ENCODE measurements at places on chromosomes 5 and 9. TPM values are rescaled to one million over a fixed set of nuclear protein-coding genes. Genes with fewer than 3 reads are reported as not detected.
A peak's percentile ranks its signal among the peaks of the same experiment; 100 is the strongest.

GRCh38 chr5:139684881-139685749 is 37.0 kb downstream of the CXXC5 start:
- peaks cover 12% of the 10 kb centered on the region for H3K27me3 ChIP-seq
- DNase-seq = no peak
- no peak overlapping the region for H3K27ac ChIP-seq
- peaks cover 17% of the 10 kb centered on the region for H3K4me1 ChIP-seq
- H3K4me3 ChIP-seq = no peak overlapping the region

- H3K36me3 ChIP-seq = peaks cover 6% of the 10 kb centered on the region
- DNase-seq = no peak
- H3K27me3 ChIP-seq = peaks cover 27% of the 10 kb centered on the region
- no peaks in the 10 kb centered on the region for H3K4me1 ChIP-seq
- H3K4me3 ChIP-seq = no peak overlapping the region
- no peak overlapping the region for H3K27ac ChIP-seq
Observed at GRCh38 chr9:69317894-69318293, 7.1 kb upstream of the ENTREP1 start.

DNA sequence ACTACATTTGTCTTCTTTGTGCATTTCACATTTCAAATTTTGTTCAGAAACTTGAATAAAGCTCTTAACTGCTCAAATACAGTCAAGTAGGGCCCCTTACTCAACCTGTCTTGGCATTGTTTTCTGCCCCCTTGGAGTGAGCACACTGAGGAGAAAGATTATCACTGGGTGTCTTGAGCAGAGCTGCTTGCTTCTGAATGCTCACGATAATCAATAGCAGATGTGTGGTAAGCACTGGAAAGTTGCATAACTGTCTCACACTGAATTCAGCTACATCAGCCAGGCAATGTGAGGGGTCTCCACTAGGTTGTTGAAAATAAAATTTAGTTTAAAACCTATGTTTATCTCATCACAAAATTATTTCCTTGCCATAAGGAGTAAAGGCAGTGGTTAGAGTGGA is 7.8 kb upstream of the TNFAIP8 start:
- peak; percentile 37 for DNase-seq
- H3K27ac ChIP-seq = no peak overlapping the region
- H3K36me3 ChIP-seq = no peaks in the 10 kb centered on the region
- H3K4me3 ChIP-seq = no peak overlapping the region
- peaks cover 10% of the 10 kb centered on the region for H3K4me1 ChIP-seq
- H3K27me3 ChIP-seq = peaks cover 2% of the 10 kb centered on the region

The SPIN1 gene
- 116 TPM for total RNA-seq

- no peak for DNase-seq
- H3K4me1 ChIP-seq = no peaks in the 10 kb centered on the region
- H3K27ac ChIP-seq = no peak overlapping the region
- H3K4me3 ChIP-seq = peak overlapping the region; percentile 41
- peaks cover 11% of the 10 kb centered on the region for H3K27me3 ChIP-seq
Observed at GRCh38 chr5:16617274-16617968, 624 bp upstream of the RETREG1 start.

- peak overlapping the region; percentile 96 for H3K27ac ChIP-seq
- H3K27me3 ChIP-seq = peaks cover 4% of the 10 kb centered on the region
- peaks cover 54% of the 10 kb centered on the region for H3K4me1 ChIP-seq
- peaks cover 52% of the 10 kb centered on the region for H3K36me3 ChIP-seq
- H3K4me3 ChIP-seq = peak overlapping the region; percentile 94
Observed at GRCh38 chr5:65927503-65928321, 1.3 kb downstream of the ERBIN start.

The AHRR gene
- total RNA-seq = 55.1 TPM

DNA sequence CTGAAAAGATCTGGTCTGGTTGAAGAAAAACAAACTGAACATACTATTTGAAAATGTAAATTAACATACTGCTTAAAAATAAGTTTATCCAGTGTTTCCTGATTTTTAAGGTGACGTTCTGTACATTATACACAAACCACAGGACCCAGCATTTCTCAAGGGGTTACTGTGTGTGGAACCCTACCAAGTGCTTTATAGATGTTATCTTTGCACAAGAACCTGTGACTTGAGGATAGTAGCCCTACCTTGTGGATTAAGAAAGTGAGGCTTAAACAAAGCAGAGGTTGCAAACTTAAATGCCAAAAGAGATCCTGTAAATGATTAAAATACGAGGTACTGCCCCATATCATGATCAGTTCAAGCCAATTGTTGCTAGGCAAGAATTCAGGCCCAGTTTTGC is 4.7 kb downstream of the KLF9 start:
- peaks cover 7% of the 10 kb centered on the region for H3K36me3 ChIP-seq
- H3K4me3 ChIP-seq = peak overlapping the region; percentile 99
- H3K4me1 ChIP-seq = peaks cover 69% of the 10 kb centered on the region
- peak overlapping the region; percentile 97 for H3K27ac ChIP-seq
- no peak for DNase-seq

The OTULIN gene
- 19.7 TPM for total RNA-seq

The LCN12 gene
- total RNA-seq = not detected

- H3K4me3 ChIP-seq = no peak overlapping the region
- H3K27me3 ChIP-seq = no peaks in the 10 kb centered on the region
- no peak overlapping the region for H3K27ac ChIP-seq
- peaks cover 42% of the 10 kb centered on the region for H3K4me1 ChIP-seq
- no peak for DNase-seq
Observed at GRCh38 chr5:115369430-115370144, 73.1 kb upstream of the CCDC112 start.

GRCh38 chr9:5695860-5696259 is 67.0 kb downstream of the RIC1 start:
- DNase-seq = no peak
- peaks cover 29% of the 10 kb centered on the region for H3K36me3 ChIP-seq
- H3K4me3 ChIP-seq = no peak overlapping the region
- peaks cover 2% of the 10 kb centered on the region for H3K27me3 ChIP-seq
- no peak overlapping the region for H3K27ac ChIP-seq

DNA sequence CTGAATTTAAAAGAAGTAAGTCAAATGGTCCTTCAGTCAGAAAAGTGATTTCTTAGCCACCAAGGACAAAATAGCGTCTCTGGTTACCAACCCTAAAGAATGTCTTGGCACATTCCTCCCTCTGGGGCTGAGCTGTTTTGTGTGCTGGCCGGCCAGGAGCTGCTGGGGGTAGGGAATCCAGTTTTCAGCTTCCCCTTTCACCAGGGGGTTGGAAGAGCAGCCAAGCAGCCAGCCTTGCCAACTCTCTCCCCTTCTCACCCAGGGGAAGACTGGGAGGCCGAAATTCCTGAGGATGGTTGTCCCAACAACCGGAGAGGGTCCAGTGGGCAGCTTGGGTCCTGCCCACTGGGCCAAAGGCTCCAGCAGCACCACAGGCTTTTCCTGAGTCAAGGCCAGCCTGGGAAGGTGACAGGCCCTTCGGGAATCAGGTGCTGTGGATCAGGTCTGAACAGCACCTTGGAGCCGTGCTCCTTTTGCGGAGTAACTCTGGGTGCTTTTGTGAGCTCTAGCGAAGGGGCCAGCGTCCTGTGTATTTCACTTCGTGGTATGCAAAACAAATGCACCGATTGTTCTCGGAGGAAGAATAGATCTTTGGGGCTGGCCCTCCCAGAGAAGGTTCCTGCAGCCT is 4.2 kb downstream of the WWC1 start:
- DNase-seq = peak; percentile 48
- no peak overlapping the region for H3K27ac ChIP-seq
- H3K36me3 ChIP-seq = no peaks in the 10 kb centered on the region
- H3K4me3 ChIP-seq = peak overlapping the region; percentile 38
